Activated CD8-positive, alpha-beta memory T cell treated with anti-CD3 and anti-CD28 coated beads for 1 hour (primary cell): ENCODE measurements at places on chromosomes 5 and 9.

DNA sequence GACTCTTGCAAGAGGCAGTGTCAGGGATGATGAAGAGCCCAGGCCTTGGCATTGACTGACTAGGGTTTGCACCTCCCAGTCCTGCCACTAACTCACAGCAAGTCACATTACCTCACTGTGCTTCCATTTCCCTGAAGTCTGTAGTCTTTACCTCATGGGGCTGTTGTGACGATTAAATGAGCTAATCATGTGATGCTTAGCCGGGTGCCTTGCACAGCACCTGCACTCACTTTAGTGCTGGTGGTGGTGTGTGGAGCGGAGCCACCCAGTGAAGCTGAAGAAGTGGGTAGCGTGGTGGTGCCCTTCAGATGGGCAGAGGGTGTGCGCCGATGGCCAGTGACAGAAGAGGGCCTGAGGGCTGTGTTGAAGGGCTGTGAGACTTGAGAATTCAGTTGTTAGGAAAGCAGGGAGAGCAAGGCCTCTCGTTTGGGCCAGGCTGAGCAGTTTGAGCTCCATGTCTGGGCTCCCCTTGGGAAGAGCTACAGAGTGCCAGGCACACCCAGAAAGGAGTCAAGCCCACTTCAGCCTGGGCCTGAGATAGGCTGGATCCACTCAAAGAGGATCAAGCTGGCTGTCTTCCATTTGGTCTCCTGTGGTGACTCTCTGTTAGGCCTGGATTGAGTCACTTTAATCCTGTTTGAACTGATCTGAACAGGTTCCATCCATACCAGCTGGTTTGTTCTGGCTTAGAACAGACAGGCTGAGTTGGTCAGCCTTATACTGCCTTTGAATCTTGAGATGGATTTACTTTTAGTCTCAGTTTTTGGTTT, 42.5 kb downstream of the RALGPS1 start:
- DNase-seq, result no peak

DNA sequence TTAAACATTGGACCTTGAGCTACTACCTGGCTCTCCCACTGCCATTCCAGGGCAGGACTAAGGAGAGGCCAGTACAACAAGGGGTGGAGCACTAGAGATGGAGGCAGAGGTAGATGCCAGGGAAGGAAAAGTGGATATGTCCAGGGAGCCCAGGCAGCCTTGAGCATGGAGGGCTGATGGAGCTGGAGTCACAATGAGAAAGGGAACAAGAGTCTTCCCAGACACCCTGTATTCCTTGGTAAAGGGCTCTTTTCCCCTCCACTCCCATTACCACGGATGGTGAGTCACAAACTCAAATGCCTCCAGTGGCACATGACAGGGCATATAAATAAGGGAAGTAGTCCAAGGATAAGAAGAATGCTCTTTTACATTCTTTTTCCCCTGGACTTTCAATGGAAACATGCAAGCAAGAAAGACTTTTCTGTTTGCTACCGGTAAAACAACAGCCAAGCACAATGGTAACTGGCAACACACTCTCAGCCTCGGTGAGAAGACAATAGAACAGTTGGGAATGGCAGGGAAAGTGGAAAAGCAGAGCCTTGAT, 16.7 kb downstream of the ERAP1 start:
- DNase-seq, result no peak

DNA sequence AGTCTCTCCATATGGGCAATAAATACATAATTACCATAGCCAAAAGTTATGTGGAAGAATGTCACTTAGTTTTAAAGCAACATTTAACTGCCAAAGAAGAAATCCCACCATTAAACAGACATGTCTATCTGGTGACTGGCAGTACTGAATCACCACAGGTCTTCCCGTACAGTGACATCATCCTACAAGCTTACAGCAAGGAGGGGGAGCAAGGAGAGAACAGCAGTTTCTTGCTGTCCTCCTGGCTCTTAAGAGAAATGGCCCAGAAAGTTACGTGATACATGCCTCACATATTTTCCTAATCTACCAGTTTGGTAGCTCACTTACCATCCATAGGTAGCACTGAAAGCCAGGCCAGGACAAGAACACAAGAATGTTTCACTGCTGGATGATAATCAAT, 671.0 kb downstream of the DMRTA1 start:
- no peak for DNase-seq

GRCh38 chr9:69900406-69900805, 79.8 kb downstream of the CFAP95 start:
- DNase-seq, result no peak
